ENCODE measurements at places on chromosomes 11 and 22.

DNA sequence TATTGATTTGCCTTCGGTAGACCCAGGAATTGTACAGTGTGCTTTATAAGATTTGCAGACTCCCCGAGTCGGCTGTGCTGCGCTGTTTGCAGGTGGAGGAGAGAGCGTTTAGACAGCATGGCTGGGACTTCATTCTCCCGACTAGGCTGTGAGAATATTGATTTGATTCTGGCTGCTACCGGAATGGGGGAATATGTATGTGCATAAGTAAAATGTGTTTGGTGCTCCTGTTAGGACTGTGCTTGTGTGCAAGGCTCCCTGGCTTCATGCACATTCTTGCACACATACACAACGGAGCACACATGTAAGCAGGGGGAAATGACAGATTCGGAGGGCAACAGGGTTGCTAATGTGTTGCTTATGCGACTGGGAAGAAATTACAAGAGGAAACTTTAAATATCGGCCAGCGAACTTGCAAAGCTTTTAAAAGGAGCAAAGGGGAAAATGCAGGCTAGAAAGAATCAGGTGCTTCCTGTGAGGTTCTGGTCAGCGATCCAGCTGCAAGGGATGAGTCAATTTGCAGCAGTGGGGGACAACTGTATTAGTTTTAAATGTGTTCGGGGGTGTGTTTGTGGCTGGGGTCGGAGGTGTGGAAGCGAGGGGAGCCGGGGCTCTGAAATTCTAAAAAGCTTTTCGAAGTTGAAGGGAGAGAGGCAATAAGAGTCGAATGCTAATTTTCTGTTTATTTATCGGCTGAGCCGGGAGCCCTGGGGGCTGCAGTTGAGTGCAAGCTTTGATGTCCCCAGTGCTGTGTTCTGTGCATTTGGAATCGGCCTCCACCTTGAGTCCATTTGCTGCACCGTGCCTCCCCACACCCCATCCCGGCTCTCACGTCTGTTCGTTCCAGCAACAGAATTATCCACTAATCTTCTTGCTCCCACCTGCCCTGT is 731 bp downstream of the NTM start:
- no peak for DNase-seq

- no peak for DNase-seq
Measured at GRCh38 chr11:8363921-8364320, 100.2 kb upstream of the LMO1 start.

DNA sequence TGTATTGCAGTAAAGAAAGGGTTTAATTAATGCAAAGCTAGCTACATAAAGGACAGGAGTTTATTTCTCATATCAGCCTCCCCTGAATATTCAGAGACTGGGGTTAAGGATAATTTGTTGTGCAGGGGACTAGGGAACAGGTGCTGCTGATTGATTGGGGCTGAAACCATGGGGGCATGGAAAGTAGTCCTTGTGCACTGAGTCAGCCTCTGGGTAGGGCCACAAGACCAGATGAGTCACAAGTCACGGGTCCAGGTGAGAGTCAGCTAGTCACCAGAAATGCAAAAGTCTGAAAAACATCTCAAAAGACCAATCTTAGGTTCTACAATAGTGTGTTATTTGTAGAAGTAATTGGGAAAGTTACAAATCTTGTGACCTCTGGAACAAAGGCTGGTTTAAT is 32.9 kb upstream of the SYT13 start:
- no peak for DNase-seq

DNA sequence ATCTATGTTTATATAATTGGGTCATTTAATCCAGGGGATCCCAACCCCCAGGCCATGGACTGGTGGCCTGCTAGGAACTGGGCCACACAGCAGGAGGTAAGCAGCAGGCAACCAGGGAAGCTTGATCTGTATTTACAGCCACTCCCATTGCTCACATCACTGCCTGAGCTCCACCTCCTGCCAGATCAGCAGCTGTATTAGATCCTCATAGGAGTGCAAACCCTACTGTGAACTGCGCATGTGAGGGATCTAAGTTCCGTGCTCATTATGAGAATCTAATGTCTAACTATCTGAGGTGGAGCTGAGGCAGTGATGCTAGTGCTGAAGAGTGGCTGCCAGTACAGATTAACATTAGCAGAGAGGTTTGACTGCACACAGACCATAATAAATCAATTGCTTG is 32.8 kb downstream of the MS4A2 start:
- no peak for DNase-seq

DNA sequence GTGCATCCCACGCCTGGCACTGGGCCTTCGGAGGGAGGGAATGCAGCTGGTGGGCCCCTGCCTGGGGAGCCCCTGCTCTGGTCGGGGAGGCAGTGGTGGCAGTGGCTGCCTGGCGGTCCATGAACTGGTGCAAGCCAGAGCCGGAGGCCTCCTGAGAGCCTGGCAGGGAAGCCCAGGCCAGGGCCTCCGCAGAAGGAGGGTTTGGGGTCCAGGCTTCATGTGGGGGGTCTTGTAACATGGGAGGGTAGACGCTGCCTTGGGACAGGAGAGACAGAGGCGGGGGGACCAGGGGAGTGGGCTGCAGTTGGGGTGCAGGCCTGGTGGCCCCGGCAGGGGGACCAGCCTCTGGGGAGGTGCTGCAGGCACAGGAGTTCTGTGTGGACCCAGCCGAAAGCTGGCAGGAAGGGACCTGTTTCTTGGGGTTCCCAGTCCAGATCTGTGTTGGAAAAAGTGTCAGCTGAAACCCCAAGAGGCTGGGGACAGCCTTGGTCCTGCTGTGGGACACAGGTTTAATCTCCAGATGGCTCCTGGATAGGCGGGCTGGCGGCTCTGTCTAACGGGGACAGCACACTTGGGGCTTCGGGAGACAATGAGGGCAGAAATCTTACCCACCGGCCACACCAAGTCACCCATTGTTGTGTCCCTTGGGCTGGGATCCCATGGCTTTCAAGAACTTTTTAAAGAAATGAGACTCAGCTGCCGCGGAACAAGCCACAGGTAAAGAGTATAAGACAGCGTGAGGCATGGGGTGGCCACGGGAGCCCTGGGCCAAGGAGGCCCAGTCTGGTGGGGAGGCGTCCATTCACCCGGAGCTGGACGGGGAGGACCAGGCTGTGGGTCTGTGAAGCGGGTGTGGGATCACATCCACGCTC is 73.5 kb downstream of the KCNQ1 start:
- no peak for DNase-seq

DNA sequence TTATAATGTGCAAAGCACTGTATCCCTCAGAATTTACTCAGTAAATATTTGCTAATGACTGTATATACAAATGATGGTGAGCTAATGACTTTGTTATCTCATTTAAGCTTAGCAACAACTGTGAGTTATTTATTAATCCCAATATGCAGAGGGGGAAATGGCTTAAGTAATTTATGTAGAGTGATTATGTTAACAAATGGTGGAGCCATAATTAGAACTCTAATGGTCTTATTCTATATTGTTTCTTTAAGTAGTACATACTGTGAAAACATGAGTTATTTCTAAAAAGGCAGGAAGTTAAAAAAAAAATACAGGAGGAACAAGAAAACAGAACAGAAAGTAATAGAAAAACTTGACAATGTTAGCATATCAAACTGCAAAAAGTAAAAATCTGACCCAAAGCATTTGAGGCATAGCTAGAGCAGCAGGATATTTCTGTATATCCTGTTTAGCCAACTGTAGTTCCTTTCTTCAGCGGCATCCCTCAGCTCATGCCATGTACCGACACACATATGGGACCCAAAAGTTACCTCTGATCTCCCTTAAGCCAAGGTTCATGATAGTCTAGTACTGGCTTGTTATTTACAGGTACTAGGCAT is 94.2 kb downstream of the FCHSD2 start:
- DNase-seq: no peak

DNA sequence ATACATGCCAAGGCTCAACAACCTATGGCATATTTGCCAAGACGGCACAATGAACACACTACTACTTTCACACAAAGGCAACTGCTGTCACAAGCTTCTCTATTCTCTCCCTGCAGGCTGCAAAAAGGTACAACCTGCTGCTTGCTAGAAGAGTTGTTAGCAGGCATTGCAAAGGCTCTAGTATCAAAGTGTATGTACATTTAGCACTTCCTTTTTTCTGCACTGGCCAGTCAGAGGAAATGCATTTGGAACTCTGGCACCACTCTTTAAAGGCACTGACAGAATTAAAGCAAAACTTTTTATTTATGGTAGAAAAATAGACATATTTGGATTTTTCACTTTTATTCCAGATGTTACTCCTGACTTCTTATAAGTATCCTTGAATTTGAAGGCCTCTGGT is 125.9 kb downstream of the CWF19L2 start:
- no peak for DNase-seq

- peak; percentile 70 for DNase-seq
Measured at GRCh38 chr11:8649361-8649760, 33.1 kb downstream of the TRIM66 start.

DNA sequence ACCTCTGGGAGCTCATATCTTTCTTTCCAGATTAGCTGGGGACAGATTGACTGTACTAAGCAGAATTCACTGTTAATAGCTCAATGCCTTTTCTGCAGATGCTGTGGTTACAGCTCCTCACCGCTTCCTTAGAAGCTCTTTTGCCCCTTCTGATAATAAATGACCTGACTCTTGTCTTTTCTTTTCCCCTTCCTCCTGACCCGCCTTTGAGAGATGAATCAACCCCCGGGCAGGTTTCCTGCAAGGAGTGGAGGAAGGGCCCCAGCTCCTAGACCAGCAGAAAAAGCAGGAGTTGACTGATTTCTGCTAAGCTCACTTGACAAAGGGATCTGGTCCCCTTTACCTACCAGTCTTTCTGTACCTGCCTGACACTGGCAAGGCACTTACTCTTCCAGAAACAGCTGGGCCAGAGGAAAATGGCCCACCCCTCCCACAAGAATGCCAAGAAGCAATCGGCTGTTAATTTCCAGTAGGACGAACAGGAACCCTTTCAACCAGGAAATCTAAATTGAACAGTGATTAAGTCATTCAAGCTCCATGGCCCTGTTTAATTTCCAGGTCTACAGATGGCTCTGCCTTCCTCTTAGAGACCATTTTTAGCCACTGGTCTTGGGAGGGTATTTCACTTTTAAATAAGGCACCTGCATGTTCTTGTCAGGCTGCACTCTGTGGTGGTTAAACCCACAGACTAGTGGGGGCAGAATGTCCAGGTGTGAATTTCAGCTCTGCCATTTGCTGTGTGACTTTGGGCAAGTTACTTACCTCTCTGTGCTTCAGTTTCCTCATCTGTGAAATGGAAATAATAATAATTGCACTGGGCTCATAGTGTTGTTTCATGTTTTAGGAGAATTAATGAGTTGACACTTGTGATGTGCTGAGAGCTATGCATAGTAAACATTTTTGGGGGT is 67.5 kb downstream of the PRR5L start:
- no peak for DNase-seq

- no peak for DNase-seq
Measured at GRCh38 chr11:73393011-73393380, 16.8 kb downstream of the RELT start.

GRCh38 chr11:21911061-21911460 is 281.8 kb upstream of the ANO5 start:
- DNase-seq: no peak

DNA sequence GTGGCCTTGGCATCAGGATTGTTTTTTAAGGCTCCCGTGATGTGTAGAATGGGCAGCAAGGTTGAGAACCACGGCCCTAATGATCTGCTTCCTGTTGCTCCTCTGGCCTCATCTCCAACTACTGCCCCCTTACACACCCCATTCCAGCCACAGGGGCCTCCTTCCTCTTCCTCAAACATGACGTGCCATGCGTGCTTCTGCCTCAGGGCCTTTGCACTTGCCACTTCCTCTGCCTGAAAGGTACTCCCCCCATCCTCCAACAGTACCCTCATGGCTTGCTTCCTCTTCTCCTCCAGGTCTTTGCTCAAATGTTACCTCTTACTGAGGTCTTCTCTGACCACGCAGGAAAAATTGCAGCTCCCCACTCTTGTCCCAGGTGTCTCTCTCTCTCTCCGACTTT is 93.9 kb upstream of the CSNK2A3 start:
- no peak for DNase-seq

GRCh38 chr11:119323532-119324033 is 6.7 kb upstream of the MCAM start:
- peak; percentile 77 for DNase-seq

GRCh38 chr11:61892085-61892370 is 683 bp upstream of the FADS3 start:
- no peak for DNase-seq

- DNase-seq: peak; percentile 73
Measured at GRCh38 chr11:117816151-117816741, 8.3 kb downstream of the FXYD2 start.

GRCh38 chr11:125343718-125344131 is 152.3 kb downstream of the FEZ1 start:
- DNase-seq: peak; percentile 43

GRCh38 chr22:30474683-30475424 is 3.0 kb upstream of the SEC14L3 start:
- no peak for DNase-seq

- no peak for DNase-seq
Measured at GRCh38 chr11:8973121-8973520, 8.9 kb upstream of the TMEM9B start.

DNA sequence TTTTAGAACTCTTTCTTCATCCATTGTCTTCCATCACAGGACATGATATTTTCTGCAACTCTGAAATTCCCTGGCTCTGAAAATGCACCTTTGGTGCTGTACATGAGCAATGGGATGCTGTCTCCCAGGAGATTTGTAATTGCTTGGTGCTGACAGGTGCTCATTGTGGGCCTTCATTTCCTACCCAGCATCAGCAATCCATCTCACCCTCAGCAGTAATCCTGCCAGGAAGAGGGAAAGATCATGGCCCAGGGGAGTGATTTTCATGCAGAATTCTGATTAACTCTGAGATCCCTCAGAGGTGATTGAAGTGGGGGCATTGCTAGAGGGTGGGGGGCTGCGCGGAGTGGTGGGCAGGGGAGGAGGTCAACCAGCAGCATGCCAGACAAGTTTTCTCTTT is 651.7 kb downstream of the NELL1 start:
- no peak for DNase-seq

DNA sequence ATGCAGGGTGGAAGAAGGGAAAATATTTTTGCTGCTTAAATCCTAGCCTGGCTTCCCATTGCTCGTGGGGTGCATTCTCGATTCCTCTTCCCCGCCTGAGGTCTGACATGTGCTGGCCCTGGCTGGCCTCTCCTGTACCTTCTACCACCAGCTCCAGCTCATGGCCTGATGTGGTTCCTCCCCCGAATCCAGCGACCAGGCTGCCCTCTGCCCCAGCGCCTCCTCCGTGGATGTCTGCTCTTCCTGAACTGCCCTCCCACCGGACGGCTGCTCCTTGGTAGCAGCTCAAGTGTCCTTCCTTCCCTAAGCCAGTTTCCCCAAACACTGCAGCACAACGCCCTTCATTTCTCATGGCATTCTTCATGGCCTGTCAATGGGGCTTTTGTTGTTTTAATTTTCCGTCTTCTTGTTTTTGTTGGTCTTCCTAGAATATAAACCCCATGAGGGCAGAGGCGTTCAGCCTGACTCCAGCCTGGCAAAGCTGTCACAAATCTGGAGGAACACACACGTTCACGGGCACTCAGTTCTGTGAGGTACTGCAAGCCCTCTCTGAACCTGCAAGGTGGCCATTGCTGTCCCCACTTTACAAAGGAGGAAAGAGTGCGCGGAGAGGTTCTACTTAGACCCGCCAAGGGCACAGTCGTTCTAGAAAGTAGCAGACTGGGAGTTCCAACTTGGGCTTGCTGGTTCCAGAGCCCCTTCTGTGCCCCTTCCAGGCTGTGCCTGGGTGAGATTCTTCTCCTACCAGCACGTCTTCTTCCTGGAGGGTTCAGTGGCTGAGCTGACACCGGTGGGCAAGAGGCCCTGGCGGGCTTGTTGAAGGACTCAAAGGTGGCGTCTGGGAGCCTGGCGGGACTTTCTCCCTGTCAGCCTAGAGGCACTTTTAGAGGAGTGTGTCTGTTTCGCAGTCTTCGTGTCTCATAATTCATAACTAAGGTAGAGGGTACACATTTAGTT is 953 bp upstream of the LRP5 start:
- no peak for DNase-seq

All from fibroblast of skin of scalp (primary cell).